ENCODE measurements at places on chromosomes 6 and 20. TPM values are rescaled to one million over a fixed set of nuclear protein-coding genes. Genes with fewer than 3 reads are reported as not detected.

The OVOL2 gene
- total RNA-seq, result 1.0 TPM

GRCh38 chr20:10388597-10388996 lies 45.4 kb downstream of the MKKS start:
- DNase-seq, result no peak

DNA sequence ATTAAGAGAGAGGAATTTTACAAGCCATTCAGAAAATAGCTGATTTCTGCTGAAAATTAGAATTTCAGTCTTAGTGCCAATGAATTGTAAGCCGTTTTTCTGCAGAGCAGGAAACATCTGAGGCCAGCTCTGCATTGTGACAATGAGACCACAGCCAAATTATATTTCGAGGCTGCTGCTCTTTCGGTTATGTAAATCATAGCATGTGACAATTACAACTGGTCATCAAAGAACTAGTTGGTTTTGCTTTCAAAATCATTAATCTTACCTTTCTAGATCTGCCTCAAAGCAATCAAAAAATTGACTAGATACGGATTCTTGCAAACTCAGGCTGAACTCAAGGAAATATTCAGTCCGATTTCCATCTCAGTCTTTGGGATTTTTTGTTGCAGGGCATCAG lies 33.4 kb upstream of the INSM1 start:
- DNase-seq, result no peak

The SCRT2 gene
- total RNA-seq, result not detected

The SYNE1 gene
- 8.7 TPM for total RNA-seq

The RGS17 gene
- 8.7 TPM for total RNA-seq

- DNase-seq, result no peak
Observed at GRCh38 chr20:33883164-33883563, 72.0 kb downstream of the CHMP4B start.

DNA sequence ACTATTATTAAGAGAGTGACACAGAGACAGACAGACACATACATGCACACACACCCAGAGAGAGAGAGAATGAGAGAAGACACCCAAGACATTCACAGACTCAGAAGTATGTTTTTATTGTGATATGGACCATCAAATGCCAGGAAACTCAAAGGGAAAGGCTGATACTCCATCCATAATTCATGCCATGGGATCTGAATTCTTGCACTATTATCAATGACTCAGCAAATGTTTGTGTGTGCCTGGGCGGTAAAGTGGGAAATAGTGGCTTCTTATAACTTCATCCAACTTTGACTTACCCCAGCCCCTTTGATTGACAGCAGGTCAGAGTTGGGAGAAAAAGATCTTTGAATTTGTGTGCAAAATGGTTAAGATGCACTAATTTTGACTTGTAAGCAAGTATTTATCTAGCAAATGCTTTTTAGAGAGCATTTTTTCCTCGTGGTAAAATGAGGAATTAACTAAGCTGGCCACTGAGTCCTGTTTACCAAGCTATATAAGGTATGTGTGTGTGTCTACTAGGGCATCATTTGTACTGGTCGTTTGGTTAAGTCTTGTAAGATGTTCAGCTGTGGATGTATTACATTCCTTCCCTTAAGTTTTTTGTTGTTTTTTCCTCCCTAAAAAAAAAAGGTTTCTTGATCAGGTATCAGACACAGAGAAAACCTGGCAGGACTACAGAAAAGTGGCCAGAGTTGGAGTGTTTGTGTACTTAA lies 3.0 kb upstream of the CCN2 start:
- DNase-seq, result peak; percentile 45

GRCh38 chr6:65295812-65296211 lies 411.2 kb downstream of the EYS start:
- DNase-seq, result no peak

- DNase-seq, result no peak
Observed at GRCh38 chr6:42961020-42961470, 491 bp downstream of the GNMT start.

The DNAH8 gene
- not detected for total RNA-seq

- DNase-seq, result no peak
Observed at GRCh38 chr6:169825558-169826225, 74.3 kb downstream of the ERMARD start.

GRCh38 chr6:41536795-41537758 lies 9.1 kb upstream of the FOXP4 start:
- DNase-seq, result peak; percentile 56

DNA sequence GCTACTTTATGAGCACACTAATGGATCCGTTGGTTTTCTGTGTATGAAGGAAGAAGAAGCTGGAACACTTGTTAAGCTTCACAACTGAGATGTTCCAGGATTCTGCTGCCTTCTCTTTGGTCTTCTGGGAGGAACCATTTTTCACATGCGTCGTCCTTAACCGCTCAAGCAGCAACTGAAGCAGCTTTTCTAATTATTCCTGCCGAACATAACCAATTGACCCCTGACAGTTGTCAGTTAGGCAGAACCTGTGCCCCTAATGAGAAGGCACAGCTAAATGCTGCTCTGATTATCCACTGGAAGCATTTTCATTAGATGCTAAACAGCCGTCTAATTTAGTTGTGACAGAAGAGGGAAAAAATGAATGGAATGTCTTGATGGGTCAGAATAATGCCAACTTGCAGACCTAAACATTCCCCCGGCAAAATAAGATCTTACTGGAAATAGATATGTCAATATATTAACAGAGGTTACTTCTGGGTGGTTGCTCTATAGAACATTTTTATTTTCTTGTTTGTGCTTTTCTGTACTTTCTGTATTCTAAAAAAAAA lies 85.0 kb upstream of the SMLR1 start:
- no peak for DNase-seq

The SNAP25 gene
- total RNA-seq, result 0.80 TPM

The FGD2 gene
- not detected for total RNA-seq

- DNase-seq, result no peak
Observed at GRCh38 chr6:75747152-75747992, 1.7 kb upstream of the MYO6 start.

GRCh38 chr6:40956936-40957335 lies 82.1 kb downstream of the UNC5CL start:
- DNase-seq, result no peak

DNA sequence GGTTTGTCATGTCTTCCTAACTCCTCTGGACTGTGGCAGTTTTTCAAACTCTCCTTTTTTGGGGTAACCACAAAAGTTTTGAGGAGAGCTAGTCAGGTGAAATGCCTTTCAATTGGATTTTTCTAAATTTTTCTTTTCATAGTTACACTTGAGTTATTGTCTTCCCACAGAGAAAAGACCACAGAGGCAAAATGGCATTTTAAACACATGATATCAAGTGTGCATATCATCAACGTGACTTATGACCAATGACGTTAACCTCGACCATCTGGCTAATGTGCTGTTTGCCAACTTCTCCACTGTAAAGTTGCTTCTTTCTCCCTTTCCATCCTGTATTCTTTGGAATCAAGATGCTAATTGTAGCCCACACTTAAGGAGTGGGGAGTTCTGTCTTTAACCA lies 41.3 kb upstream of the SNAP25 start:
- no peak for DNase-seq

The GPLD1 gene
- total RNA-seq, result 2.5 TPM

The OR12D3 gene
- total RNA-seq, result not detected

GRCh38 chr6:107862383-107862782 lies 38.3 kb upstream of the SCML4 start:
- no peak for DNase-seq

All from Daoy (cell line).